Activated naive CD8-positive, alpha-beta T cell treated with anti-CD3 and anti-CD28 coated beads for 36 hours (primary cell): ENCODE measurements at places on chromosomes 4 and X.

DNA sequence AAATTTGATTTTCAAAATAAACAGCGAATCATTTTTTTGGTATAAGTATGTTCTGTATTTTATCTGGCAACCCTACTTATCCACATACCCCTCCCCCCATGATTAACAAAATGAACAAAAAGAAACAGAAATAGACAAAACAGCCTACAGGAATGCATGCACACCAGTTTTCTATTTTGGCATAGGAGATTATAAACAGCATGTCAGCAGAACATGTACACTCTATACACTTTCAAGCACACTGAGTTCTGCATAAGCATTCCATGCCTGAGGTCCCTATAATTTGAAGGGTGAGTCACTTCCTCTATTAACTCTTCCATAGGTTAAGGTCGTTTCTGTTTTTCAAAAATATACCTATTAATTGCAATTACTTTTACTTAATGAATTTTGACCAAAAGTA lies 28.0 kb upstream of the ZNF280C start:
- no peak for DNase-seq

GRCh38 chr4:121360495-121360894 lies 20.3 kb downstream of the QRFPR start:
- DNase-seq, result no peak

- DNase-seq, result no peak
Measured at GRCh38 chr4:14225688-14226207, 598.2 kb upstream of the BOD1L1 start.

GRCh38 chr4:47835494-47835893 lies 2.4 kb downstream of the CORIN start:
- DNase-seq, result no peak

DNA sequence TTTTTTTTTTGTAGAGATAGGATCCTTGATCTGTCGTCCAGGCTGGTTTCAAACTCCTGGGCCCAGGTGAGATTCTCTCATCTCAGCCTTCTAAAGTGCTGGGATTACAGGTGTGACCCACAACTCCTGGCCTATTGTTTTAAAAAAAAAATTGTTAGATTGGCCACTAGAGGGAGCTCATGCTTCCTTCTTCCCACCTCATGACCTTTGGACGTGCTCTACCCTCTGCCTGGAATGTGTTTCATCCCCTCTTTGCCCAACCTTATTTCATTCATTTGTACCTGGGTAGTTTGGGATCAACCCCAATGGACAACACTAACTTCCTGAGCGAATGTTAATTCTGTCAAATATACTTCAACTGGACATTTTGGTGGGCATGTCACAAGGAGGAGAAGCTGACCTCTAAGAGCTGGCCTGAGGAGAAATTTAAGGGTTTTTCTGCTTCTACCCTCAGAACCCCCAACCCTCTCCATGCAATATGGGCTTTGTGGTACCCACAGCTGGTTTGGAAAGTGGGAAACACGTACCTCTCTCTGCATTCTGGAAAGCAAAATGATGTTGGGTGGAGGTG lies 6.4 kb downstream of the PPEF2 start:
- DNase-seq, result no peak

GRCh38 chr4:133694416-133694815 lies 507.2 kb downstream of the PABPC4L start:
- DNase-seq, result no peak

DNA sequence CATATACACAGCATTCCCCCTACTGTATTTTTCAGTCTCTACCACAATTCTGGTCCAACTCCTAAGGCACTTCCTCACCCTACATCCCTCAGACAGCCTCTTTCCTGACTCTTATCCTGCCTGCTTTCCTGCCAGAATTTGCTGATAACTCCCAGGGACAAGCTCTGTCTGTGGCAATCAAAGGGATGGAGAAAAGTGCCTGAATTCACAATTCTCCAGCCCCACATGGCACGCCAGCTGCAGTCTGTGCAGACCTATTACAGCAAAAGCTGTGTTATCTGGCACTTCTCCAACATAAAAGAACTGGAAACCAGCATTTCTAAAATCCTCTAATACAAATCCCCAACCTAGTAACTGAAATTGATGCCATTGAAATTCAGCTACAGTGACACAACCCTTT lies 404.8 kb downstream of the KLHL13 start:
- no peak for DNase-seq
